Cortex of kidney (tissue), 1 donor: ENCODE measurements at places on chromosomes 5 and 9.

- DNase-seq: no peak
Observed at GRCh38 chr5:71969460-71969859, 137.8 kb upstream of the MAP1B start.

- DNase-seq: no peak
Observed at GRCh38 chr5:143601917-143602333, 198.4 kb upstream of the NR3C1 start.

DNA sequence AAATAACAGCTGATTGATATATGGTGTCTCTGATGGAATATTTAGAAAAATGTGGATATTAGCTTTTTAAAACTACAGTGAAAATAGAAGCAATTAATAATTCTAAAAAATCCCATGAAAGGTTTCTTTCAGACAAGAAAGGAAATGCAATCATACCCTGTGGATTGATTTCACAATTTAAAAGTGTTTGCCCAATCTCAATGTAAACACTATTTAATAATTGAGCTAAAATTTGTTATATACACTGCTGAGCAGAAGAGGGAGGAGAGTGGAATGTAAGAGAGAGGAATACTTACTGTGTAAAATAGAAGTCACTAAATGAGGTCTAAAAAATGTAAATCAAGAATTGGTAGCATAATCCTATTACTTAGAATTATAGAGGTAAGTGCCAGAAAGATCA, 76.9 kb downstream of the FEM1C start:
- DNase-seq: no peak

GRCh38 chr5:129474544-129474943, 14.4 kb downstream of the ADAMTS19 start:
- no peak for DNase-seq

DNA sequence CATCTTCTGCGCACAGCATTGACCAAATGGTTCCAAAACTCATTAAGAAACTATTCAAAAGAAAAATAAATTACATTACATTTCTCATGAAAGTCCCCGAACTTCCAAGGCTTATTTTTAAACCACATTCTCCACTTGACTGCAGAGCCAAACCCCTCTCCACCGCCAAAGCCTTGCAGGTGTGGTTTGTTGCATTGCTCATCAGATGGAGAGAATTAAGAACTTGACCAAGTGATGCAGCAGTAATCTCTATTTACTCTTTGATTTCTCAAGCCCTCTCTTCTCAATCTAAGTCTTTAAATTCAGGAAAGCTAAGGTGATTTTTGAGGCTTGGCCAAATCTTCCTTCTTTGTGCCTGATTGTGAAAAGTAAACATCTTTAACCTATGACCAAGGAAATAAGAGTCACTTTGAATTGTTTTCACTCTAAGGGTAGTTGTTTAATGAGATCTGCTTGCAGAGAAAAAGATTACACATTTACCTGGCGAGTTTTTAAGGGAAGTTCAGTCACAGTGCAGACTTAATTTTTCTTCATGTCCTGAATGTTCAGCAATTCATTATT, 290.5 kb upstream of the ITGA1 start:
- DNase-seq: no peak

- no peak for DNase-seq
Observed at GRCh38 chr9:127828262-127829031, 25.8 kb downstream of the FPGS start.

DNA sequence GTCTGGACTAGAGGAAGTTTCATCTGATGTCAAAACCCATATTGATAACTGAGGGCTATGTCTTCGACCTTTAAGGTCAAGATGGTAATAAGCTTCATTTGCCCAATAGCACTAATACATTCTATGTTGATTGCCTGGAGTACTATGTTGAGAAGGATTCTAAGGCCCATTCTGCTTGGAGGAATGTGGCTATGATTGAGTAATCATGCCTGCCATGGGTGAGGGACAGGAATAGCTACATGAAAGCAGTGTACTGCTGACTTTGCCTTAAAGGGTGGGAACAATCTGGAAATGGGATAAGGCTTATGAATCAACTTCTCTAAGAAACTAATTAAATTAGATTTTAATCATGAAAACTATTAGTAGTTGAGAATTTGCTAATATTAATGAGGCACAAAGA, 13.6 kb downstream of the NNT start:
- DNase-seq: no peak

DNA sequence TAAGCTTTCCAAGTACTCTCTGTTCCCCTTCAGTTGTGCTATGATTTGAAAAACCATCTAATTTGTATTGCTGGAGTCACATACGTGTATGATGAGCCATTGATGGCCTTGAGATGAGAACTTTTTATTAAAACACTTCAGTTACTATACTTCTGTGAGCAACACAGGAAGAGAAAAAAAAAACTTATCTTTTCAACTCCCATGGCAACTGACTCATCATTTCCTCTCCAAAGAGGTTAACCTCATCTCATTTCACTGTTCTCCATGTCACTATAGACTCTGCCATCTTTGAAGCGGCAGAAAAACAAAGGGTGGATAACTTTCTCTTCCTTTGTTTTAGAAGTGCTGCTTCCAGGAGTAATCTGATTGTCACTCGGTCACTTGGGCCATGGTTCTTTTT, 104.3 kb upstream of the PCSK1 start:
- no peak for DNase-seq

GRCh38 chr5:73523861-73524260, 25.6 kb downstream of the BTF3 start:
- DNase-seq: no peak

DNA sequence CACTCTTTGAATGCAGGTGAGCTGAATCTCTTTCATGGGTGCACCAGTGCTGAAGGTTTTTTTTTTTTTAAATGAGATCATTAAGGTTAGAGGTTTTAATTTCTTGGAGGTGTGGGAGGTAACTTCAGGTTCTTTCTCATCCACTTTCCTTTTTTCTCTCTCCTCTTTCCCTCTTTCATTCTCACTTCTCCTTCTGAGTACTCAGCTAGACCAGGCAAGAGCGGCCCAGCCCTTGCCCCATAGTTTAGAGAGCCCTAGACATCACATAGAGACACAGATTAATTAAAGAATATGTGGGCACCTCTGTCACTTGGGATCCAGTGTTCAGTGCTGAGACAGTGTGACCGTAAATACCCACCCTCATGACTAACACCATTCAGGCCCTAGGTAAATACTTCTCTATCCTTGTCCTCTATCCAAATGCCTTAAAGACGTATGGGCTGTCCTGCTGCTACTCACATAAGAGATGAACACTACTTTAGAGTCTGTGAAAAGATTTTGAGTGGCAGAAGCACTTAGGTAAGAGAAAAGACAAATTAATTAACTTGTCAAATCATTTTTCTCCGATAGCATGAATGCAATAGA, 174.1 kb downstream of the TLE4 start:
- DNase-seq: no peak

DNA sequence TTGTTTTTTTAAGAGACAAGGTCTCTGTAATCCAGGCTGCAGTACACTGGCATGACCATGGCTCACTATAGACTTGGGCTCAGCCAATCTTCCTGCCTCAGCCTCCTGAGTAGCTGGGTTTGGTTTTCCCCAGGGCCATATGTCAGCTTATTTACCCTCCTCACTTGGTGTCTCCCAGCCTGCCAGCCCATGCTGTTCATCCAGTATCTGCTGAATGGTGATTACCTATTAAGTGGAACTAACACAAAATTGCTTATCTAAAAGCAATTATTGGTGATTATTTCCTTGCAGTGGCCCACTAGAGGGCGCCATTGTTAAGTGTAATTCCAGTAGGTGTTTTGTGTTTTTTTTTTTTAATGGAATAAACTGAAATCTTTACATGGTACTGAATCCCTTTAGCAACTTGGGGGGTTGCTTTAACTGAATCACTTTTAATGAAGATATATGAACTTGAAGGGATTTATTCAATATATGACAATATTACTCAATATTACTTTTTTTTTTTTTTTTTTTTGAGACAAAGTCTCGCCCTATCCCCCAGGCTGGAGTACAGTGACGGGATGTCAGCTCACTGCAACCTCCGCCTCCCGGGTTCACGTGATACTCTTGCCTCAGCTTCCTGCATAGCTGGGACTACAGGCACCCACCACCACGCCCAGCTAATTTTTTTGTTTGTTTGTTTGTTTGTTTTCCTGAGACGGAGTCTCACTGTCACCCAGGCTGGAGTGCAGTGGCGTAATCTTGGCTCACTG, 13.8 kb downstream of the EXOSC2 start:
- no peak for DNase-seq

GRCh38 chr9:70117835-70118319, 74.2 kb downstream of the MAMDC2 start:
- no peak for DNase-seq

GRCh38 chr9:127142291-127142690, 19.9 kb upstream of the ANGPTL2 start:
- DNase-seq: no peak

DNA sequence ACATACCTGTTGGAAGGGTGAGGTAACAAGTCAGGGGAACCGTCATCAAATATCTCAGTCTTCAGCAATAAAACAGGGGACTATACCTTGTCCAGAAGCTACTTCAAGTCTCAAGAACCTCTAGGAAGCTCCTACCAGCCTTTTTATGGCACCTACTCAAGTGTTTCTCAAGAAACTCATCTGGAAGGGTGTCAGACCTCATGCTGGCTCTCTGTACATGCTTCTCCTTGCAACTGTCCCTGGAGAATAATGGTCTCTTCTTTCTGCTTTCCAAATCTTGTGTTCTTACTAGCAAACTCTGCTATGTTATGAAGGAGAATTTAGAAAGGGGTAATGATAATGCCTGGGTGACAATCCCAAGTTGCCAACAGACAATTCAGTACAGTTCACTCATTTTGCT, 8.3 kb upstream of the PTAR1 start:
- no peak for DNase-seq

DNA sequence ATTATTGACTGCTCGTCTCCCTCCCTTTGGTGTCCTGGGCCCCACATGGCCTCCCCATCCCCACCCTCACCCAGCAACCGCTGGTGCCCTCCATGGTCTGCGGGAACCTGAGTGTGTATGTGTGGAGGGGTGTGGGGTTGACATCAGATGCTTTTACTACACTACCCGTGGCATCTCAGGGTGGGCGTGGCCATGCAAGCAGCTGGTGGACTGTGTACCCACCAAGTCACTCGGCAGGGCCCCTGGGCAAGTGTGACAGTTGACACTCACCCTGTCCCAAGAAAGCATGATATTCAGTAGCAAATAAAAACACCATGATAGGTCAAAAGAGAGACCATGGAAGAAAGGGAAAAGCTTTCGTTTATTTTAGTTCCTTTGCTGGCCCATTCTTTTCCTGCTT, 7.4 kb upstream of the NXNL2 start:
- DNase-seq: no peak

GRCh38 chr5:2039180-2039531, 156.4 kb upstream of the IRX4 start:
- no peak for DNase-seq

- DNase-seq: no peak
Observed at GRCh38 chr9:34546834-34547827, 24.3 kb upstream of the ENHO start.

DNA sequence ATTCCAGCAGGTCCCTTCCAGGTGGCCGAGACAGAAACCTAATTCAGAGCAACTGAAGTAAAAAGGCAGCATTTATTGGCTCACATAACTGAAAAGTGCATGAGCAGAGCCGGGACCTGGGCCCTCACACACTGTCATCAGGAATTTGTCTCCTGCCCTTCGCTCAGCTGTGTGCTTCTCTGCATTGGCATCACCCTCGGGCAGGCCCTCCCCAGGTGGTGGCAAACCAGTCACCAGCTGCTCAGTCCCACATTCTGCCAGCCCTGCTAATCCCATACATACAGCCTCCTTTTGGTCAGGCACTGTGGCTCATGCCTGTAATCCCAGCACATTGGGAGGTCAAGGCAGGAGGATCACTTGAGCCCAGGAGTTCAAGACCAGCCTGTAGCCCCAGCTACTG, 11.5 kb upstream of the CPLX2 start:
- DNase-seq: no peak

- DNase-seq: no peak
Observed at GRCh38 chr9:1726993-1727759, 288.0 kb upstream of the SMARCA2 start.

DNA sequence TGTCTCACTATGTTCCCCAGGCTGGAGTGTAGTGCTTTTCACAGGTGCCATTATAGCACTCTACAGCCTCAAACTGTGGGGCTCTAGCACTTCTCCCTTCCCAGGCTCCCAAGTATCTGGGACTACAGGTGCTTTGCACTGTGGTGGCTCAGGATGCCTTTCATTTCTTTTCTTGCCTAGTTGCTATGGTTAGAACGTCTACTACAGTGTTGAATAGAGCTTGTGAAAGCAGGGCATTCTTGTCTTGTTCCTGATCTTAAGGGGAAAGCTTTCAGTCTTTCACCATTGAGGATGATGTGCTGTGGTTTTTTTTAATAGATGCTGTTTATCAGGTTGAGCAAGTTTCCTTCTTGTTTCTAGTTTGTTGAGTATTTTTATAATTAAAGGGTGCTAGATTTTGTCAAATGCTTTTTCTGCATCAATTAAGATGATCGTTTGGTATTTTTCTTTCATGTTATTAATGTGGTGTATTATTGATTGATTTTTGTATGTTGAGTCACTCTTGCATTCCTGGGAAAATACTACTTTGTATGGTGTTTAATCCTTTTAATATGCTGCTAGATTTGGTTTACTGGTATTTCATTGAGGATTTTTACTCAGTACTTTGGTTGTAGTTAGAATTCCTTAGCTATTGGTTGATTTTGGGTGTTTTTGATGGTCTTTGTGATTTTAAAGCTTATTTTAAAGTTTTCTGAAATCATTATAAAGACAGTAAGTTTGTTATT, 35.6 kb downstream of the GPBP1 start:
- DNase-seq: no peak

DNA sequence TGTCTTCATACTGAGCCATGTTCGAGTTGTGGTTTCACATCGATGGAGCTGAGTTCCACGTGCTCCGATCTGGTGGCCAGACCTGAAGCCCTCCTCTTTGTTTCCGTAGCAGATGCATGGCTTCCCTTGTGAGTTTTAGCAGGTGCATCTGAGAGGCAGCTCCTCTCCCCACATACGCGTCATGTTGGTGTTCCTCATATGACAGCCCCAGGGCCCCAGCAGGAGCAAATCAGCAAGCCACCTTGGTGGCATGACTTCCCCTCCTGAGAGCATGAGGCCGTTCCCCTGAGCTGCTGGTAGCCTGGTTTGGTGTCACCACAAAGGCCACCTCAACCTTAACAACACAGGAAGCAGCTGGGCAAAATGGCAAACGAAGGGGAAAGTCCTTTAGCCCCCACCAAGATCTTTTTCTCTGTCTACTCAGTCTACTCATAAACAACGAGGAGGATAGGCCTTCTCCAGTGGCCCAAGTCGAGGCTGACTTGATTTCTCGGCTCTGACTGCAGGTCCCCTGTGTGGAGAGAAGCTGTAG, 5.9 kb downstream of the CYFIP2 start:
- no peak for DNase-seq

GRCh38 chr9:17906176-17906840, 327.4 kb downstream of the SH3GL2 start:
- DNase-seq: no peak

DNA sequence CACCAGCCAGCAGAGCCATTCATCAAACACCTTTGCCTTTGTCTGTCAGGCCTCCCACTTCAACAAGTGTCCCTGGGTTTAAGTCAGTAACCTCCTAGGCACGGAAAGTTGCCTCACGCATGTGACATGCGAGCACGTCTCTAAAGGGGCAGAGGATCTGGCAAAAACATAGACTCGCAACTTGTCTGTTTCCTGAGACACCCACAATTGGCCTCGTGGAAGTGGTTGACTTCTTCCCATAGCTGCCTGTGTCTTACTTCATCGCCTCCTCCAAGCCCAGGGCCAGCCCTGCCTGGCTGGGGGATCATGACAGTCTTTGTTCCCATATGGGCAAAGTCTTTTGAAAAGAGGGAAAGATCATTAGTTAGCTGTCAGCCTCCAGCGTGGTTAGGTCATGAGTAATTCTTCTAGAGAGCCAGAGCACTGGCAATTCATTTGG, 35.5 kb upstream of the GLRX start:
- DNase-seq: no peak
